ENCODE measurements at places on chromosomes 11 and 22.
A peak's percentile ranks its signal among the peaks of the same experiment; 100 is the strongest.

DNA sequence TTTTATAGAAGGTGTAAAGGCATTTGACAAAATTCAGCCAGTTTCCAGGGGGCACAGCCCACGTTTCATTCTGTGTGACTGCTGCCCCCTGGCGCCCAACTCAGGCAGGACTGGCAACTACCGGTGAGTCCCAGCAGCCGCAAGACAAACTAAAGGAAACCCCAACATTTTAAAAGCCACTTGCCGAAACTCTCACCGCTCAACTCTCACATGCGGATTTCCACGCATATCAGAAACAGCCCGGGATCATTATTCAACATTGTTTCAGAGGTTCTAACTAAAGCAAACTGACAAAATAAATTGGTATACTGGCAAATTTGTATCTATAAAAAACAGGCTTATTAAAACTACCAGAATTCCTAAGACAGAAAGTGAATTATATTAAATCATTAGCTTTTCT lies 48.2 kb downstream of the MORC2 start:
- peak; percentile 86 for DNase-seq

DNA sequence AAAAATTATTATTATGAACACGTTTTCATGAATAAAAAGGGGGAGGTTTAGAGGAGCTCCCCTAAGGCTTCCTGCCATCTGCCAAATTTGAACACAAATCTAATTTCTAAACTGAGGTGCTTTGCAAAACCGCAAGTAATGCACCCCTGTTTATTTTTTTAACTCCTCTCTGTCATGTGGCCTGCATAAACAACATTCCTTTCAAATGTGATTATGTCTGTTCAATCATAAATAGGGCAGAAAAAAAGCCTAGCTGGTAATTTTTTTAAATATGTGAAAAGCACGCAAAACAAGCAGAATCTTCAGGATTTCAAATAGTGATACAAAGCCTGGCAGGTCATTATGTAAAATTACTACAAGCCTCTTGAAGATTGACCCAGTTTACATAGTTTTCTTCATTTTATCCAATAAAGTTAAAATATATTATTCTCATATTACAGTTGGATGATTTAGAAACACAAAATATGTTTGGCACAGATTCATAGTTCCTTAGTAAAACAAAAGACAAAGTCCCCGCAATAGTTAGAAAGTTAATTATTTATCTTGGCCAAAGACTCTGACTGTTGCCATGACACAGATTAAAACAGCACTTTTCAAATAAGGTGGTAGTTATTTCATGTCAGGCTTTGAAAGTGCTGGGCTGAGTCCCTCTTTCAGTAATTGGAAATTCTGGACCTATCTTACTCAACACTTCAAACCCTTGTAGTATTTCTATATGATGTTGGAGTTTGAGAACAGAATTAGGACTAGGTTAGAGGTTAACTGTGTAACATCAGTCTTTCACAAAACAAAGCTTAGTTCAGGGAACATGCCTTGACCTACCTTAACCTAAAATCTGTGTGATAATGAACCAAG lies 200.3 kb upstream of the MPPED2 start:
- DNase-seq: no peak

DNA sequence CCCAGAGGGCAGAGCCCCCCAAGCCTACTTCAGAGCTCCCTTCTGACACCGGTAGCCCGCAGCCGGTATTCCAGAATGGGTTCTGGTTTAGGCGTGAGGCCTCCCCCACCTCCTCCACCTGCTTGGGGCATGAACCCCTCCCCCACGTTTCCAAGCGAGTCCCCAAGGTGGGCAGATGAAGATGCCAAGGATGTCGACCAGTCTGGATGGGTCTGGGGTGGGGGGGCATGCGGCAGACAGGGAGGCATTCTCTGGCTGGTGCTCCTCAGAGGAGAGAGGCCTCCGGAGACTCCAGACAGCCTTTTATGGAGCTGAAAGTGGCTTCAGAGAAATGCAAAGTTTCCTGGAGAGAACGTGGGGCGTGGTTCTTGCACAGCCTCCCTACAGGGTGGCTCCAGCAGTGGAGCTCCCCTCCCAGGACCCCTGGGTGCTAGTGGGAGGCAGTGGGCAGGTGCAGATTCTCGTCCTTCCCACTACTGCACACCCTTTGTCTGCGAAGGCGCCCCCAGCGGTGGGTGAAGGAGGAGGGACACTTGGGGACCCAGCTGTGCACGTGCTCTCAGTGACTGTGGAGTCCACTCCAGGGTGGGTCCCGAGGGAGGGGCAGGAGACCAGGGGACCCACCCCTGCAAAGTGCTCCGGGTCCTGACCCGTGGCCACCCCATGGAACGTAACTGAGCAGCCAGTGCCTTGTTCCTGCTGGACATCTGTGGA lies 4.2 kb downstream of the CCND1 start:
- DNase-seq: no peak

DNA sequence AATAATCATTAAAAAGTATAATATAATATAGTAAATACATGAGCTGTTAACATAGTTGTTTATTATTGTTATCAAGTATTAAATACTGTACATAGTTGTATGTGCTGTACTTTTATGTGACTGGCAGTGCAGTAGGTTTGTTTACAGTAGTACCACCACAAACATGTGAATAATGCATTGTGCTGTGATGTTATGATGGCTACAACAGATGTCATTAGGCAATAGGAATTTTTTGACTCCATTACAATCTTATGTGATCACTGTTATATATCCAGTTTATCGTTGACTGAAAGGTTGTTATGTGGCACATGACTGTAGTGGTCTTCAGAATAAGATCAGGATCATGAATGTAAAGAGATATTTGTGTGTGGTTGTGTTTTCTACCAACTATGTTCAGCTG lies 577.8 kb downstream of the JRKL start:
- DNase-seq: no peak

- peak; percentile 49 for DNase-seq
Measured at GRCh38 chr22:50027639-50028537, 15.3 kb upstream of the IL17REL start.

DNA sequence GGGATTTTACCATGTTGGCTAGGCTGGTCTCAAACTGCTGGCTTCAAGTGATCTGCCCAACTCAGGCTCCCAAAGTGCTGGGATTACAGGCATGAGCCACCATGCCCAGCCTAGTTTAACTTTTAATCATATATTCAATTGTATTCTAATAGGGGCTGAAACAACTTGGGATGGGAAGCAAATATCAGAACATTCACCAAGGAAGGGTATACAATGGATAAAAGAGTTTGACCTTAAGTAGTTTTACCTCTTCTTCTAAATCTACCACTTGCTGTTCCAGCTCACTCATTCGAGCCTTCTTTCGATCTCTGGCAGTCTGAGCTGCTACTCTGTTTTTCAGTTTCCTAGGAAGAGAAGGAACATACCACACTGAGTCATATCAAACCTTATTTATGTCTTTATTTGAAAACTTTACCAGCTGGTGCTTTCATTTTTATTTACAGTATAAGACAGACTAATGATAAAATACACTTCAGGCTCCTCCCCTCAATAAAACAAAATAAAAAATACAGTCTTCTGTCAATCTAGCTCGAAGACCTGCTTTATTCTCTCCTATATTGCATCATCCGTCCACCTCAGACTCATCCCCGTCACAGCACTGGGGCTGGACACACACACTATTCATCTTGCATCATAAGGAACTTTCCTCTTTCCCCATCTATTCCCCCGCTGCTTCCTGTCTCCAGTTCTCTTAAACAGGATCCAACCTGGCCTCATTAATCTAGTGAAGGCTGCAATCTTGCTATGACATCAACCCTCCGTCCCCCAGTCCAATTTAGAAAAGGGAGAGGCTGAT lies 1.4 kb downstream of the XBP1 start:
- DNase-seq: peak; percentile 35

DNA sequence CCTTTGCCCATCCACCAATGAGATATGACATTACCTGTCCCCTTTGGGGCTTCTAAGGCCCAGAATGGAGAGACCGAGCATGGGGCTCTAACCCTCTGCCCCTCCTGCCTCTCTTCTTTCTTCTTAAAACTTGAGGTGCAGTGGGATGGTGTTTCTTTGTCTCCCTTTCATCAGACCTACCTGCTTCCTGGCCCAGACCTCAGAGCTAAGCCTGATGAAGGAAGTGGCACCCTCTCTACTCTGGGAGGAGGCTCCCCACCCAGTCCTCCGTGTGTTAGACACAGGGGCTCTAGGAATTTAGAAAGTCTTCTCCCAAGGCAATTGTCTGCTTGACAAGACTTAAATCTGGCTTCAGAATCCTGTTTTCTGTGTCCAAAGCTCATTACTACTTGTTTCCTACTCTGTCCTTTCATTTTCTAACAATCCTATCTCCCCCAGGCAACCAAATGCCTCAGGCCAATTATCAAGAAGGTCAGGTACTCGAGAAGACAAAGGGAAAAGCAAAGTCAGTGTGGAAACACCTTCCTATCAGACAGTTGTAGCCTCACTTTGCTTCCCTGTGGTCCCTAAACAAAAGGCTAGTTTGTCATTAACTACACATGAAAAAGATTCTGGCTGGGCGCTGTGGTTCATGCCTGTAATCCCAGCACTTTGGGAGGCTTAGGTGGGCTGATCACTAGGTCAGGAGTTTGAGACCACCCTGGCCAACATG lies 20.3 kb upstream of the PARVA start:
- no peak for DNase-seq

- no peak for DNase-seq
Measured at GRCh38 chr11:117866526-117866925, 9.9 kb downstream of the FXYD6 start.

DNA sequence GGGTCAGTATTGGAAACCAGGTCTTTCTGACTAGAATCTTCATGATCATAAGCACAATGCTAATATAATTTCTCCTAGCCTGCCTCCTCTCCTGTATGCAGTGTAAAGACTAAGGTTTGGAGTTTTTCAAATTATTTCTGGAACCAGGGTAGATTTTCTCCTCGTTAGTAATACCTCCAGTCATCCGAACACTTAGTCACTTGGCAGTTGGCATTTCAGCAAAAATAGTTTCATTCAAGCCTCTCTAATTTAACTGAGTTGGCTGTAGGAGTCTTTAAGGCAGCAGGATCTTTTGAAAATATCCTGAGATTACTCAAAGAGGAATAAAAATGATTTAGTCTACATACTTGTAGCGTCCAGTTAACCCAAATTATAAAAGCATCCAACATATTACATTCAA lies 6.3 kb downstream of the TYR start:
- no peak for DNase-seq

GRCh38 chr11:92920331-92920730 lies 49.1 kb upstream of the MTNR1B start:
- no peak for DNase-seq

DNA sequence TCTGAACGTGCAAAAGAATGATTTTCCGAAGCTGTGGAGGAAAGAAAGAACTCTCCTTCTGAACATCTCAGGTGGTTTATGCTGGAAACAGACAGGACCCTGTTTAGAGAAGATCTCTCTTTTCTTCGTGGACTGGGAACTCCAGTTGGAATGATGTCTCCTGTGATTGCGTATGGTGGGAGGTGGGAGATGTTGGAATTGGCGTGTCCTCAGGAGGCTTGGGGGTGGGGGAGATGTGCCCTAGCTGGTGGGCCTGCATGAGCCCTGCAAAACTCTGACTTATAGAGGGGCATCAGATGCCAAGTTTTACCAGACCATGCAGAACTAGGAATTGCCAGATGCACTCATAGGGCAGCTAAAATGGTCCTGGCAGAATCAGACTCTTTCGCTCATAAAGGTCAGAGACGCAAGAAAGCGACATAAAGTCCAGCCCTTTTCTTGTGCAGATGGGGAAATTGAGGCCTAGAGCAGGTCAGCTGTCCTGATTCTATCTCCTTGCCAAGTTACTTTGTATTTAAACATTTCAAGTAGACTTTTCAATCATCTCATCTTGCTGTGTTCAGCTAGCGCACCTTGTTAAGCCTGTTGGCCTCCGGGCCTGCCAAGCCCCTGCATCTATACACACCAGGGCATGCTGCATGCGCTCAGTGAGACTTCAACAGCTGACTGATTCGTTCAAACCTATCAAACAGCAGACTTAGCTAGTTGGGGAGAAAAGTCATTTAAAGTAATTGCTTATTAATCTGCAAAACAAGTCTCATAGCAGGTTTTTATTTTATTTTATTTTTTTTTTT lies 34.2 kb upstream of the EHF start:
- no peak for DNase-seq

GRCh38 chr22:50529897-50530579 lies at the start of gene TYMP:
Gene TYMP (minus strand): TSS chr22:50530012. CDS start chr22:50529709, 303 bp downstream.
- DNase-seq: peak; percentile 72

DNA sequence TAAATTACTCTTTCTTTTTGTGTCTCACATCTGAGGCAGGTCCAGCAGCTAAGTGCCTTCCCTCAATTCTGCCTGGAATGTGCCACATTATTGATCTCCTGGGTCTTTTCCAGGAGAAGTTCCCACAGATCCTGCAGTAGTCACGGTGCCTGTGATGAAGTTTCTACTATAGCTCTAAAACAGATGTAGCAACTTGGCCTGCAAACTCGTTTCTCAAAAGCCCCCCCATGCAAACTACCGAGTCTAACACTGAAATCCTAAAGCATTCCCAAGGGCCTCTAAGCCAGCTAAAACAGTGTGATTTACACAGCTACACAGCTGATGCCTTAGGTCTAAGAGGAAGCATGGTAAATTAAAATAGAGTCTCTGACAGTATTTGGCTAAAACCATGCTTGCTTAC lies 54.3 kb downstream of the DDI1 start:
- no peak for DNase-seq

DNA sequence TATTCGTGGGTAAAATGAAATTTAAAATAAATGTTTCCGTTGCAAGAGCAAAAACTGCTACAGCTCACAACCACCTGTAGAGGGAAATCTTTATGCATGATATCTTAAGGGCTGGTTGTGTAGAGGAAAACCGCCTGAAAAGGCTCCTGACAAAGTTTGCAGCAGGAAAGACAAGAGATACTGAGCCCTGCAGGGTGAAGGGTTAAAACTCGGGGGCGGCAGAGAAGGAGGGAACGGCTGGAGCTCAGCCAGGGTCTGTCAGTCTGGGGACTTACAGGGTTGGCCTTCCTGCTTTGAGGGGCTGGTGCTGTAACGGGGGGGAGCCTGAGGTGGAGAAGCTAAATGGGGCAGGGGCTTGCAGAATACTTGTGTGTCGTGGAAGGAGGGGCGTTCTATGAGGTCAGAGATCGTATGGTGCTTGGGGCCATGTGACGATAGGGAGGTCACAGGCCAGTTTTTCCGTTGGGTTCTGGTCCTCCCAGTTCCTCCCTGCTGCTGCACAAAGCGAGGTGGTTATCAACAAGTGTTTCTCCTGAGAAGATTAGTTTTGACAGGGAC lies 122.9 kb upstream of the HSD17B12 start:
- no peak for DNase-seq

GRCh38 chr22:22351366-22351765 lies 106.8 kb downstream of the VPREB1 start:
- DNase-seq: no peak
